Keratinocyte (primary cell): ENCODE measurements at places on chromosomes 7 and 10. TPM values are rescaled to one million over a fixed set of nuclear protein-coding genes. Genes with fewer than 3 reads are reported as not detected.

DNA sequence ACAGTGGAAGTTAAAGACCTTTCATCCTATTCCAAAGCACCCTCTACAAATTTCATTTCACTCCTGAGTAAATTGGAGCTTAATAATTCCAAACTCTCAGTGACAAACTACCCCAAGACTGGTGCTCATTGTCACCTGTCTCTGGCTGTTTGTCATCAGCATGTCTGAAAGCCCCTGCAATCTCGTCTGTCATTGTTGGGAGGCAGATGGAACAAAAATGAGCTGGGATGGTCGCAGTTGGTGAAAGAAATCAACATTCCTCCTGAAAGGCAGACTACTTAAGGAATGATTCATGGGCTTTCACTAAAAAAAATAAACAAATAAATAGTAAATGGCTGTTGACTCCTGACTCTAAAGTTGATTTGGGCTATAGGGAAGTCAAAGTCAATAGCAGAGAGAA, 69.7 kb upstream of the PALS2 start:
- no peak for DNase-seq
- H3K4me1 ChIP-seq = no peaks in the 10 kb centered on the region
- no peaks in the 10 kb centered on the region for H3K27me3 ChIP-seq
- no peak overlapping the region for H3K4me3 ChIP-seq
- no peaks in the 10 kb centered on the region for H3K36me3 ChIP-seq

LIPJ gene
- 0.03 to 0.08 TPM in 2 of 3 replicates, not detected in the other for polyA plus RNA-seq

DNA sequence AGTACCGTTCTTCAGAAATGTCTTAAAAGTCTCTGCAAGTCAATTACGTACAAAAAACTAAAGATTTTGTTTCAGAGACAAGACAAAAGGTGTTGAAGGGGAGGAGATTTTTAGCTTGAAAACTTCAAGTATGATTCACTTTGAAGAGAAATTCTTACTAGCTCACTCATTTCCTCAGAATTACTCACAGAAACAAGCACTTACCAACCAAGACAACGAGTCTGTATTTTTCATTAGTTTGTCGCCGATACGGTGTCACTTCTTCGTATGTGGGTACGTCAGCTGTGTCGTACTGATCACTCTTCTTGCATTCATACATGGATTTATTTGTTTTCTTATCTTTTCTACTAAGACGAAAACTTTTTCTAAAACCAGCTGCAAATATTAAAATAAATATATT, 90.6 kb upstream of the ODAD2 start:
- no peaks in the 10 kb centered on the region for H3K27me3 ChIP-seq
- DNase-seq = no peak
- no peak overlapping the region for H3K4me3 ChIP-seq
- no peaks in the 10 kb centered on the region for H3K4me1 ChIP-seq
- no peaks in the 10 kb centered on the region for H3K36me3 ChIP-seq
- H3K27ac ChIP-seq = no peak overlapping the region

DNA sequence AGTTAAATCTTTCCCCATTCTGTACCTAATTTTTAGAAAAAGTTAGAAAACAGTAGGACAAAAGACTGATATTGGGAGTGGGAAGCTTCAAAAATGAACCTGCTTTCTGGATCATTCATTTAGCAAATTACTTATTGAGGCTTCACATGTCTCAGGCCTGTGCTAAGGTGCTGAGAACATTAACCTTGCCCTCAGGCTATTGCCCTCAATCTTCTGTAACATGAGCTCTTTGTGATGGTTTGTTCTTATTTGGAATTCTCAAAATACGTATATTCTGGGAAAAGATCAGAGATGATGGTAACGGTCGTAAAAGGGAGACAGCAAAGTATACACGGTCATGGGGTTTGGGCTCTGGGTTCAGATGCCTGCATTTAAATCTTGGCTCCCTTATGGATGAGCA, 39.5 kb upstream of the PRKG1 start:
- H3K4me3 ChIP-seq = no peak overlapping the region
- DNase-seq = no peak
- no peaks in the 10 kb centered on the region for H3K27me3 ChIP-seq
- no peaks in the 10 kb centered on the region for H3K4me1 ChIP-seq
- no peak overlapping the region for H3K27ac ChIP-seq

- no peaks in the 10 kb centered on the region for H3K36me3 ChIP-seq
- peaks cover 8% of the 10 kb centered on the region for H3K27me3 ChIP-seq
- H3K4me3 ChIP-seq = no peak overlapping the region
- H3K27ac ChIP-seq = no peak overlapping the region
- no peak for DNase-seq
Observed at GRCh38 chr10:46530249-46531186, 25.9 kb downstream of the GPRIN2 start.

DNA sequence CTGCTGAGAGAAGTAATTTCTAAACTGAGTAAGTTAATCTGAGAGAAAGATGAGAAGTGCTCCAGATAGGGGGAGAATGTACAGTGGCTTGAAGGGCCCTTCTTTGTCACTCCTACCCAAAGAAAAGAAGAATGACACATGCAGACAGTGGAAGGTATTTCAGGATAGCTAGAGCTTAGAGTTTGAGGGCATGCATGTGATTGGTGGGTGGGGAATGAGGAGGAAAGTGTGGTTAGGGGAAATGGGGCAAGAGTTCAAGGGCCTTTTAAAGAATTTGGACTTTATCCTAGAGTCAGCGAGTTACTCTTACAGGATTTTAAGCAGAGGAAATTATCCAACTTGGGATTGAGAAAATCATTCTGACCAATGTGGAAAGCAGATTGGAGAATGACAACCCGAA, 50.0 kb downstream of the ANLN start:
- peaks cover 4% of the 10 kb centered on the region for H3K36me3 ChIP-seq
- DNase-seq = no peak
- no peaks in the 10 kb centered on the region for H3K4me1 ChIP-seq

GRCh38 chr7:38977685-38978084, at the start of gene POU6F2:
TSS of gene POU6F2 (plus strand) at chr7:38977909. CDS start at chr7:38977954, 45 bp downstream.
- no peak within 1 kb of the TSS for H3K4me3 ChIP-seq
- H3K27ac ChIP-seq = no peak within 1 kb of the TSS

GRCh38 chr10:95461611-95462010, 99.6 kb downstream of the SORBS1 start:
- DNase-seq = no peak
- H3K27ac ChIP-seq = no peak overlapping the region
- no peaks in the 10 kb centered on the region for H3K36me3 ChIP-seq
- H3K4me1 ChIP-seq = peaks cover 2% of the 10 kb centered on the region
- H3K27me3 ChIP-seq = no peaks in the 10 kb centered on the region
- no peak overlapping the region for H3K4me3 ChIP-seq

DNA sequence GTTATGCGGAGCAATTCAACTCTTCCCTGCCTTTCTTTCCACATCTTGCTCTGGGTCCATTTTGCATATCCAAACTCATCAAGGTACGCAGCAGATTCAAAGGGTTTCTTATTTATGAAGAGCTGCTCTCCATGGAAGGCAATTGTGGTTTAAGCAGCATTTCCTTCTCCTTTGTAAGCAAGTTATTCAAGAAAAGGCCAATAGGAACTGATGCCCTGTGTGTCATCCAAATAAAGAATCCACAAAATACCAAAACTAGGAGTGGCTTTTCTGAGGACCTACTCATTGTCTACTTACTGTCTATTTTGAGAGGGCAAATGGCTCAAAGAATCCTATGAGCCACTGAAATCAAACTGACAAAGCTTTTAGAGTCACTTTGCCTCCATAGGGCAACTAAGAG, 253.1 kb downstream of the PTEN start:
- no peak for DNase-seq
- no peaks in the 10 kb centered on the region for H3K27me3 ChIP-seq
- no peak overlapping the region for H3K4me3 ChIP-seq
- H3K4me1 ChIP-seq = peaks cover 19% of the 10 kb centered on the region
- peak overlapping the region; percentile 39 for H3K27ac ChIP-seq

- H3K36me3 ChIP-seq = no peaks in the 10 kb centered on the region
- H3K4me1 ChIP-seq = no peaks in the 10 kb centered on the region
- H3K27ac ChIP-seq = no peak overlapping the region
- H3K27me3 ChIP-seq = no peaks in the 10 kb centered on the region
Observed at GRCh38 chr10:7686351-7687171, 16.6 kb upstream of the ITIH2 start.

- peak overlapping the region; percentile 75 for H3K27ac ChIP-seq
- DNase-seq = no peak
- H3K4me3 ChIP-seq = no peak overlapping the region
Observed at GRCh38 chr7:39606352-39606751, 17.0 kb upstream of the RALA start.

TMEM236 gene
- polyA plus RNA-seq = 0.05 to 0.13 TPM (median 0.12 TPM) in 3 replicates

DNA sequence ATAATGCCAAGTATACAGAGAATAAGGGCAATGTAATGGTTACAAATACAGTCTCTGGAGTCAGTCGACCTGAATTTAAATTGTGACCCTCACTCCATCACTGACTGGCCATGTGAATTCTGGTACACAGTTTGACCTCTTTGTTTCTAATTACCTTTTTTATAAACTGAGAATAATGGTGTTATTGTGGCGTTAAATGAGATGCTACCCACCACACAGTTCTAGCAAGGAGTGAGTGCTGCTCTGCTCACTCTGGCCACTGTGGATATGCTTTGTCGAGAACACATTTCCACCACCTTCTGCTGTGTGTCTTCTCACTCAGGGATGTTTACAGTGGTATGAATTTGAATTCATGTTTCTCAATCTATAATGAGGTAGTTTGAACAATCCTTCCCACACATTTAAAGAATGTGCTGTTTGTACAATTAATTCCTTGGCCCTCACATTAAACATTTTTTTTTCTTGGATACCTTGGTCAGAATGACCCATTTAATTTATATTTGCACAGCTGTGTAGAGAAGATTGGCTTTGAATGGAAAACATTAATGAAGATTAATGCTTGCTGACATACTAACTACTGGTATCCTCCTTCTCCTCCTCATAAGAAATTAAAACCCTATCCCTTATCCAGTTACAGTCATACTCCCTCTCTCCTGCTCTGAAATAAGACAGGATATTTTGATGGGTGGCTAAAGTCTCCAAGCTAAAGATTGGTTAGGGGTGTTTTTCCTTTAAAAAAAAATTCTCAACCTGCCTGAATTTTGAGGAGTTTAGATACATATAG, 42.4 kb downstream of the PLCE1 start:
- no peak for DNase-seq
- H3K4me1 ChIP-seq = no peaks in the 10 kb centered on the region
- H3K36me3 ChIP-seq = no peaks in the 10 kb centered on the region
- no peaks in the 10 kb centered on the region for H3K27me3 ChIP-seq

DNA sequence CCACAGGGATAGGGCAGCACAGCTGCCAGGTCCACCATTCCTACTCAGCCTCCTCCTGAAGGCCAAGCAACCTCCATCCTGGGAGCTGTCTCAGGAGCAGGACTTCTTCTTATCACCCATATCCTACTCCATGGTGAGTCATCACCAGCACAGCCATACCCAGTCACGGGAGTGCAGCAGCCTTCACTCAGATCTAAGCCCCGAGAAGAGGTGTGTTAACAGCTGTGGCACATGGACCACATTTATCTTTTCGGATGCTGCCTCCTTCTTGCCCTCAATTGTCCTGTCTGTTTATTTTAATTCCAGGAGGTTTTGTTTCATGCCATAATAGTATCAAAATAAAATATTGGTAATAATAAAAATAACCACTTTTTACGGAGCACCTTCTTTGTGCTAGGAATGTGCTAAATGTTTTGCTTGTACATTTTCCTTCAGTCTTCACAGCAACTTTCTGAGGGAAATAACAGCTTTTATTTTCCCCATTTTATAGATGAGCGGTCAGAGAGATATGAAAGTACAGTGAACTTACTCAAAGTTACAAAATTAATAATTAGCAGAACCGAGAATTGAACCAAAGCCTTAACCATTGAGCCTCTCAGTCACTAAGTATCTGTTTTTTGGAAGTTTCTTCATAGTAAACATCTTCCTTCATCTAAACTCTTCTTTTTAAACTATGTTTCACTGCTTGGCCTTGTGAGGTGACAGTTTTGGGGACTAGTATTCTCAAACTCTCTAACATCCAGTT, 2.5 kb upstream of the KEL start:
- H3K36me3 ChIP-seq = no peaks in the 10 kb centered on the region
- H3K27me3 ChIP-seq = no peaks in the 10 kb centered on the region
- no peaks in the 10 kb centered on the region for H3K4me1 ChIP-seq
- H3K27ac ChIP-seq = no peak overlapping the region
- H3K4me3 ChIP-seq = no peak overlapping the region

DNA sequence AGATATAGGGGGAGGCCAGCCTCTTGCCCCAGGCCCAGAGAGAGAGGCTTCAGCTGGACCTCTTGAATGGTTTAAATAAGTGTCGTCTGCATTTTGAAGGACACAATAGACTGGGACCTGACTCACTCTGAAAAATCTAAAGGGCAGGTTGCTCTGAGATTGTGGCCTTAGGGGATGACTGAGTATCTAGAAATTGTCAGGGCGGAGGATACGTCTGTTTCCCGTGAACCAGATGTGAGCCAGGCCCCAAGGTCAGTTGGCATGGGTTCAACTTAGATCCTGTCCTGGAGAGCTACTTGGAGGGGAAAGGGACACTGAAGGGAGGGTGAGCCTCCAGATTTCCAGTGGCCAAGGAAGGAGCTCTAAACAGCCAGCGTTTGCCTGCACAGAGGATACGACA, 110.2 kb downstream of the CHN2 start:
- no peak overlapping the region for H3K27ac ChIP-seq
- peaks cover 43% of the 10 kb centered on the region for H3K4me1 ChIP-seq
- peak; percentile 55 for DNase-seq
- no peak overlapping the region for H3K4me3 ChIP-seq

GRCh38 chr7:104536956-104537355, 208.6 kb downstream of the LHFPL3 start:
- no peak for DNase-seq
- no peaks in the 10 kb centered on the region for H3K4me1 ChIP-seq
- H3K4me3 ChIP-seq = no peak overlapping the region
- H3K36me3 ChIP-seq = no peaks in the 10 kb centered on the region
- no peak overlapping the region for H3K27ac ChIP-seq

DNA sequence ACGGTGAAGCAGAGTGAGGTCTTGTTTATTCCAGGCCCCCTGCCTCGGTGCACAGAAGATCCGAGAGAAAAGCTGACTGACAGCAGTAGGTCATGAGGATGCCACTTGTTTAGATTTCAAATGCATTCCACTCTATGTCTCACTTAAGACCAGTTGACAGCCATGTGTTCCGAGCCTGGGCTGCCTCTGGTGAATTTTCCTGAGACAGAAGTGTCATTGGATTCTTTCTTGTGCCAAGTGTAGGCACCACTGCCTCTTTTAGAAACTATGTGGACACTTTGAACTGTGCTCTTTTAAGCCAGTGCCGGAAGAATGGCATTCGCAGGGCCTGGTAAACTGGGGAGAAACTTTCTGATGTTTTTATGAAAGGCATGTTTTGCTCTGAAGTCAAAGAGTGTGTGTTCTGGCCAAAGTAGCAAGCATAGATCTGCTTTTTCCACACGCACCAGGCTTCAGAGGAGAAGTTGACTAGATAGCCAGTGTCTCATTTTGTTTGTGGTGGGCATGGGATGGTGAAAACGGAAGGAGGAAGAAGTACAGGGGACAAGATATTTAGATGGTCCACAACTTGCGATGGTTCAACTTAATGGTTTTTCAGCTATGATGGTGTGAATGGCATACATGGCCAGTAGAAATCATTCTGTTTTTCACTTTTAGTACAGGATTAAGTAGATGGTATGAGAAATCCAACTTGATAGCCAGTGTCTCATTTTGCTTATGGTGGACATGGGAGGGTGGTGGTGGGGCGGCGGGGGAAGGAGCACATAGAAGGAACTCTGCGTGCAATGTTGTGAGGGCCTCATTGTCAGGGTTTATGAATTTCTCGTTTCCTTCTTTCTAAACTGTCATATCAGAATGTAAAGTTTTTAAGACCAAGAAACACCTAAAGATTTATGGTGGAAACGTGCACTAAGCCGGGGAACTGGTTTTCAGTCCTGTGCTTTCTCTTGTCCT, 41.5 kb downstream of the CYP17A1 start:
- peaks cover 25% of the 10 kb centered on the region for H3K36me3 ChIP-seq
- H3K4me1 ChIP-seq = peaks cover 23% of the 10 kb centered on the region
- H3K27me3 ChIP-seq = no peaks in the 10 kb centered on the region
- no peak for DNase-seq
- H3K4me3 ChIP-seq = no peak overlapping the region
- H3K27ac ChIP-seq = no peak overlapping the region
